GM20000 (cell line): ENCODE measurements at places on chromosomes 1 and 21.
A peak's percentile ranks its signal among the peaks of the same experiment; 100 is the strongest.

- no peak for DNase-seq
Observed at GRCh38 chr1:37723072-37723389, 30.7 kb downstream of the CDCA8 start.

DNA sequence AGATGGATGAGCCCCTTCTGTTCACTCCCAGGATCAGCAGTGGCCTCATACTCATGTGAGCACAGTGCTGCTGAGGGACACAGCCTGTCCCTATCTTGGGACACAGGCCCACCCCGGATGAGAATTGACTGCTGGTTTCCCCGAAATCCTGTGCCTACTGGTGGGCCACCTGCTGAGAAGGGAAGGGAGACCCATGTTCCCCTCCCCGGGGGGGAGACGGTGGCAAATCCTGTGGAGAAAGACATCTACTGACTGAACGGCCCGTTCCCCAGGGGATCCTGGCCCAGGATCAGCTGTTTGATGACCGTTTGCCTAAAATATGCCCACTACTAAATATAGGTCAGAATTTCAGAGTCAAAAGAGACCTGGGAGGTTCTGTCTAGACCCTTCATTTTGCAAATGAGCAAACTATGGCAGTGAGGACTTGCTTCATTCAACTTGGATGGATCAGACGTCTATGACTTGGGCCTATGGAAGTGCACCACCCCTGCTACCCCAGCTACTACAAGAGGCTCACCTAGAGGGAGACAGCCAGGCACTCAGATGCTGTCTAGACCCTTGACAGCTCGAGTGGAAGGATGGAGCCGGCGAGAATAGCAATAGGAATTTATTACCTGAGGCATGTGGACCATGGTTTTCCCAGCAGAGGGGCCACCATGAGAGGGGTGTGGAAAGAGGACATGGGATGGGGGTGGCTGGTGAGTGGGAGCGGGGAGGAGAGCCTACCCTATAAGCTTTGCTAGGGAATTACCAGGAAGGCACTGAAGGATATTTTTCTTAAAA, 15.6 kb upstream of the THEMIS2 start:
- no peak for DNase-seq

DNA sequence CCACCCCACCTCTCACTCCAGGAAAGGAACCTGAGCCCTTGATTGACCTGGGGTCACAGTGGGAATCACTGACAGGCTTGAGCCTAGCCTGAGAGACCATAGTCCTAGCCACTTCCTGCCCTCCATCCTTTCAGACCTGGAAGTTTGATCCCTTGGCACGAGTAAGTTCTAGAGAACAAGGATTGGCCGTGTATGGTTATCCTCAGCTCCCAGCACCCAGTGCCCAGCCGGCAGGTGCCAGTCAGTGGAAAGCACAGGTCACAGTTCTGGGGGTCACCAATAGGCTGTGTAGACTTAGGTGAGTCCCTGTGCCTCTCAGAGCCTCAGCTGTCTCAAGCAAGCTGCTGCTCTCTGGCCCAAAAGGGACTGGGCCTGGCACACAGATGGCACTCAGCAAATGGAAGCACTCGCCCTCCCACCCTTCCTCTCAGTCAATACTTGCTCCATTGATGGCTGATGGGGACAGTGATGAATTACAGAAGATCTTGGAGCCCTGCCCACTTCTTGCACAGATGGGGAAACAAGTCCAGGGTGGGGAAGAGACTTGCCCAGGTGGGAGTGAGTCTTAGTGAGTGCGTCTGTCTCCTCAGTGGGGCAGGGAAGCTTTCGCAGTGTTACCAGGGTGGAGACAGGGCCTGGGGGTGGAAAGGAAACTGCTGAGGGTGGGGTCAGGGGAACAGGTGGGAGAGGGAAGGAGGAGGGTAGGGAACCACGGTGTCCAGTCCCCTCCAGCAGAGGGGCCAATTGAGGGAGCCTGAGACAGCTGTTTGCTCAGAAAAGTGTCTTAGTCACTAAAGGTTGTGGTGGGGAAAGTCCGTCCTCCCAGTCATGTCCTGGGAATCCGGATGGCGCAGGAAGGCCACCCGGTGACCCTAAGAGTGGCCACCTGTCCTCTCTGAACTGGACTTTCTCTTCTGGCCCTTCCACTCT, 2.6 kb upstream of the KCNQ4 start:
- no peak for DNase-seq

DNA sequence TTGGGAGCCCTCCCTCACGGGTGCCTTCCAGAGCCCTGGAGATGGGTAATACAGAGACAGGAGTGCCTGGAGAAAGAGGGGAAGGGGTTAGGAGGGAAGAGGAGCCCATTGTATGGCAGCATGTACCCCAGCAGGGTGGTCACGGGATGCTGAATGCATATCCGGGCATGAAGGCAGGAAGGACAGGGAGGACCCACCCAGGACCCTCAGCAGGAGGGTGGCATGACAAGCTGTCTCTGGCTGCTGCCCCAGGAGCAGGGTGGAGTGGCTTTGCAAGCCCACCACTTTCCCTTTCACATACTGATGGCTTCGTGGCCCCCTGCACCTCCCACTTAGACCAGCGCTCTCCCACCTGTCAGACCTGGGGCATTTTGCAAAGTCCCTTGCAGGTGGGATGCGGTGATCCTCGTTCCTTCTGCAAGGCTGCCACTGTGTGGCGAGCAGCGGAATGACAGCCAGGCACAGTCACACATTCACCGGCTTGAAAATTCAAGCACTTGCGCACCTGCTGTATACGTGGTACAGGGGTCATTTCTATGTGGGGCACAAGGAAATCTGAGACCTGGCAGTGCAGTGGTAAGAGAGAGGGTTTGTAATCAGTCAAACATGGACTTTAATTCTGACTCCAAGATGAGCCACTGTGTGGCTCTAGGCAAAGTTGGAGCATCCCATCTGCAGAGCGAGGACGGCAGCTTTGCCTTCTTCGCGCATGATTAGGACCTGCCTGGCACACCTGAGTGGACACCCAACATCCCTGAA, 53.2 kb upstream of the TMEM51 start:
- DNase-seq: peak; percentile 69

GRCh38 chr1:240491156-240491555, 120.8 kb downstream of the GREM2 start:
- no peak for DNase-seq

- no peak for DNase-seq
Observed at GRCh38 chr1:19405195-19405760, 80.1 kb downstream of the CAPZB start.

GRCh38 chr1:167627615-167627864, 2.5 kb upstream of the RCSD1 start:
- DNase-seq: peak; percentile 46

DNA sequence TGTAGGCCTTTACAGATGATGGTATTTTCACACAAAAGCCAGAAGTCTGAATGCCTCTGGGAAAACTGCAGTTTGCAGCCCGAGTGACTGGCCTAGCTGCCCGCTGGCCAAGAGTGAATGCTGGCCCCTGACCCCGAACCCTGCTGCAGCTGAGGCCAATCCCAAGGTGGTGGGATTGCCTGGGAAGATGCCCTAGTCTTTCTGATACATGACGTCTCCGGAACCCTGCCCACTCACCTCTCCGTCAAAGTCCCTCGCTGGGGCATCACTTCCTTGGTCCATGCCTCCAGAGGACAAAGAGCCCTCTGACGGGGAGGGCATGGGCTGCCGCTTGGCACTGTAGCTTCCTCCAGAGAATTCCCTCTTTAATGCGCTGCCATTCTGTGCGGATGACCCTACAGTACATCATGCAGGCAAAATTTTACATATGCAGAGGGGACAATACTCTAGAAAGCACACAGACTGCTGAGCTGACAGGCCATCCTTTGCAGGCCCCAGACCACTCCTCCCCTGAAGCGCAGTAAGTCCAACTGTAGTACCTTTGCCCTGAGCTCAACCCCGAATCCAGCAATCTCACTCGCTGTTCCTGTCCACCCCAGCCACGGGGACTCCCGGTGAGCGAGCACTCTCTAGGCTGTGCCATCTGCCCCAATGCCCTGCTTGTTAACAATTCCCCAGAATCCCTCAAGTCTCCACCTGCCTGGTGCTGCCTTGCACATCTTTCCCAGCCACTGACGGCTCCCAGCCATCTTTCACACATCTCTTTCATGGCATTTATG, 54.7 kb downstream of the COQ8A start:
- peak; percentile 6 for DNase-seq

GRCh38 chr1:172002725-172003345, 161.5 kb downstream of the DNM3 start:
- DNase-seq: peak; percentile 20

DNA sequence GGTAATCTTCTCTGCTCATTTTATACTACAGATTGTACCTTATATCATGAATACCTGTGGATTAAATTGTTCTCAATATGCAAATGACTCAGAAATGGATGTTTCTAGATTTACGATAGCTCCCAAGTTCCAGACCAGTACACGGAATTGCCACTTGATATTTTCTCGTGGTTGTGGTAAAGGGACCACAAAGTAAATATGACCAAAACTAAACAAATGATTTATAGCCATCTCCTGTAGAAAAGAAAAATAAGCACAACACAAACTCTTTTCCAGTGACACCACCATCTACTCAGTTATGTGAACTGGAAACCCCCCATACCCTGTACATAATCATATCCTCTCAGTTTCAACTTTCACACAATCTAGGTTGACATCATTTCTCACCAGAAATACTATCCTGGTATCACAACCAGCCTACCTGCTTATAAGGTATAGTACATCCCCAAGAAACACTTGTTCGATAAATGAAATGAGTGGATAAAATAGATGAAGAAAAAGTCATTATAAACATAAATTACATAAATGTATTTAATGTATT, 172.3 kb downstream of the ADGRL4 start:
- DNase-seq: peak; percentile 21

- DNase-seq: no peak
Observed at GRCh38 chr1:212951947-212952640, 1.8 kb downstream of the VASH2 start.

DNA sequence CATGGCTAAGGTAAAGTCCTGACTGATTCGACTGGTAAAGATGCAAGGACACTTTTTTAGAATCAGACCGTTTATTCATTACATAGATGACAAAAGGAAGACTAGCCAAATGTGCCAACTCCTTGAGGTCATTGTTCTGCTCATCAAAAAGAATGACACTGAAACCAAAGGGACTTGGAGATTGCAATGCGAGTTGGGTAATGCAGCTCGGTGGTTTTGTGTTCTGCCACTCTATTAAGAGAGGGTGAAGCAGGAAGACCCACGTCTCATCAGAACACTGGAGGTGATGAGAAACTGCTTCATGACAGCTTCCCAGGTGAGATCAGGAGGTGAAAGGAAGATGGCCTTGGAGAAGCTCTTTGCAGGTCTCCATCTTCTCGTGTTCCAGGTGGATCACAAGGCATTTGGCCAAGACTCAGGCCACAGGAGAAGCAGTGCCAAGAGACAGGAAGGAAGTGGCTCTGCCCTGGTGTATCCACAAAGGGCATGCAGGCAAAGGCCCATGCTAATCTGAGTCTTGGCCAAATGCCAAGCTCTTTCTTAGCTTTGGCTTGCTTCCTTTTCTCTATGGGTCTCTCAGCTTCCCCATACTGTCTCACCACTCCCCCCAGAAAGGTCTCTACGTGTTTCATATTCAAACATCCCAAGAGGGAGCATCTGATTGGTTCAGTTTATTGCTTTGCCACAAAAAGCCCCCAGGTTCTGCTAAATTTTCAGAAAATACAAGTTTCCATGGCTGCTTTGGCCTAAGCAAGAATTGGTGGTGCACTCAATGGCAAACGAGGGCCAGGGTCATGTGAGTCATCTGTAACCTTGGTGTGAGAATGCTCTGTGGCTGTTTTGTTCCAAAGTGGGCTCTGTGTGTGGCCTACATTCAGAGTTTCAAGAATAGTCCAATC, 5.7 kb upstream of the CCT8 start:
- DNase-seq: no peak

DNA sequence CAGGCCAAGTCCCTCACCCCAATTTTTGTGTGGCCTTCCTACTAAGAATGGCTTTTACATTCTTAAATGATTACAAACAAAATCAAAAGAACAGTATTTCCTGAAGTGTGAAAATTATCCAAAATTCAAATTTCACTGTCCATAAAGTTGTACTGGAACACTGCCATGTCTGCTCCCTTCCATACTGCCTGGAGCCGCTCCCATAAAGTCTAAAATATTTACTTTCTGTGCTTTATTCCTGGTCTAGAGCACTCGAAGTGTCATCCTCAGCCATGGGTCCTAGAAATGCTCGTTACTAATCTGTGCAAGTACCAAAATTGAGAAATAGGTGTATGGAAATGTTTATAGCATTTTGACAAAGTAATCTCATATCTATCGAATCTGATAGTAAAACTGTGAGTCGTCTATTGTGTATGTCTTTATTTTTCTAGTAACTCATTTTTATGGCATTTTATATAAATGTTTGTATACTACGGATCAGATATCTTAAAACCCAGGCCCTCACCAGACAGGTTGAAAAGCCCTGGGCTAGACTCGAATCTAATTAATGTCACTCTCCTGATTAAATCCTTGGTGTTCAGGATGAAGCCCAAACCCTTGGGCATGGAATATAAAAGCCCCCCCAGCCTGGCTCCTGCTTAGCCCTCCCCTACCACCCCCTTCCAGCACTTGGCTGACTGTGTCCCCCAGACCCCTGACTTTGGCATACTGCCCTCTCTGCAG, 4.9 kb downstream of the LBR start:
- DNase-seq: no peak

- DNase-seq: no peak
Observed at GRCh38 chr1:28507646-28508434, 2.0 kb downstream of the RCC1 start.

- peak; percentile 58 for DNase-seq
Observed at GRCh38 chr1:210696709-210697108, 368.0 kb downstream of the HHAT start.

DNA sequence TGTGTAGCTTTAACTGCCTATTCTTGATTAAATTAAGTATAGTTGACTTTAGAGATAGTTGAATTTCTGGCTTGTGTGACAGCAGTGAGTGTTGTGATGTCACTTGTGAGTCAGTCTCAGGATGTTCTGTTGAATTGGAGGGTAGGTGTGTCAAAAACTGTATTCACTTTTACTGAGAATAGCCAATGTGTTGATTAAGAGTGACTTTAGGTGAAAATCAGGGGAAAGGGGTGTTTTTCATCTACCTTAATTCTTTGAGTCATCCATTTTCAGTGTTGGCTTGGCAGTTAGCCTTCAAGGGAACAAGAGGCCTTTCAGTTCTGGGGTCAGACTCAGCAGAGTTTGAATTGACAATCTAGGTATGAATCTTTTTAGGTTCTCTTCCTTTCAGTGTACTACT, 75.9 kb downstream of the CDC14A start:
- DNase-seq: no peak

DNA sequence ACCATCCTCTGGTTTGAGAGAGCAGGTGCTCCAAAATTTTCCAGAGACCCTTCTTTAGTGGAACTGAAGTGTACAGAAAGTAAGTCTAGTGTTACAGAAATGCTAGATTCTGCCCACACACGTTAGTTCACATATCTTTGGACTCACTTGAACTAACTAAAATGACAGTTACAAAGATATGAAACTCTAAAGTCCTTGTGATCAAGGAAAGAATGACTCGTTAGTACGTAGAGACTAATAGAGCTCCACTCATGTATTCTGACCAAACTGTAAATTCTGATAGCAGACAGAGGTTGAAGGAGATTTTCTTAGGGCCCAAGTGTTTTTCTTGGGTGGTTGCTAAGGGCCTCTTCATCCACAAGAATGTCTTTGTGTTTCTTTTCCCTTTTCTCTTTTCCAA, 491.5 kb upstream of the B3GALT2 start:
- no peak for DNase-seq

GRCh38 chr1:93576346-93576745, 105.3 kb downstream of the BCAR3 start:
- DNase-seq: no peak

- DNase-seq: no peak
Observed at GRCh38 chr1:7019510-7019909, 234.3 kb downstream of the CAMTA1 start.
